Astrocyte of the spinal cord (primary cell): ENCODE measurements at places on chromosomes 12 and 14.

DNA sequence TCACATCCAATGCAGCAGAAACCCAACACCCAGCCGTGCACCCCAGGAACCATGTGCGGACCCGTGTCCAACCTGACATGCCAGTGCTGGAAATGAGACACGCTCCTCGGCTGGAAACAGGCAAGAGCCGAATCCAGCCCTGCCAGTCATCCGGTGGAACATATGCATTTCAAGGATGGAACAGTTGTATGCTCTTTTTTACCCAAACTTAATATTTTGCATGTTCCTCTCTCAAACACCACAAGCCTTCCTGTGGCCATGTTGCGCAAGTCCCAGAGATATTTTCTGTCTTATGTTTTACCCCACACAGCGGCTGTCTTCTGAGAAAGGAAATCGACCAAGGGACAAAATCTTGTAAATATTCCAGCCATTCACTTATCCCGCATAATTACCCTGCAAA lies 196.9 kb downstream of the BCL11B start:
- no peak for DNase-seq

GRCh38 chr12:78703820-78704525 lies 160.6 kb upstream of the SYT1 start:
- peak; percentile 85 for DNase-seq

DNA sequence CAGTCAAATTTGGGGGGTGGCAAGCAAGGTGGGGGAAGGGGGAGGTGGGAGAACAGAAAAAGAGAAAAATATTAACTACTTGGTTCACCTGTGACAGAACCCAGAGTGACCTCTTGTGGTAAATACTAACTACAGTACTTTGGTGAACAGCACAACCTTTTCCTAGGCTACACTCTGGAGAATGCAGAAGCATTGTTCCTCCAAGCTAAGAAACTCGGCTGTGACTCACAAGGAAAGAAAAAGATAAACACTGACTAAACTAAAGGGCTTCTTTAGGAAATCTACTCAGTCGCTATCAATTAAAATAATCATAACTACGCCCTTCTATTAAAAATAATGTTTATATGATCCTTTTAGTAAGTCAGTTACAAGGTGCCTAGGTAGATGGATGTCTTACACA lies 5.4 kb downstream of the KCNH5 start:
- DNase-seq: peak; percentile 74

DNA sequence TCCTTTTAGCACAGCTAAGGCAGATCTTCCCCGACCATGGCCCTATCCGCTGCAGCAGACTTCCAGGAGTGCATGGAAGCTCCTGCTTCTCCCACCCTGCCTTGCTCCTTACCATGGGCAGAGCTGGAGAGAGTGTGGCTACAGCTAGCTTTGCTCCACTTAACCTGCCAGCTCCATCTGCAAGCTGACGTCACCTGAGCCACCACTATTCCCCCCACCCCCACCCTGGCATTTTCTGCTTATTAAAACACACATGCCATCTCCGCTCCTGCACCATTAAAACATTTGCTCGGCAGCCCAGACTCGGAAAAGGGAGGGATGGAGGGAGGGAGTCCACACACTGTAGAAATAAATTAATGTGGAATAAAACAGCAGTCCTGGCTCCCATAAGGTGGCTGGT lies 67.8 kb downstream of the TUNAR start:
- no peak for DNase-seq

DNA sequence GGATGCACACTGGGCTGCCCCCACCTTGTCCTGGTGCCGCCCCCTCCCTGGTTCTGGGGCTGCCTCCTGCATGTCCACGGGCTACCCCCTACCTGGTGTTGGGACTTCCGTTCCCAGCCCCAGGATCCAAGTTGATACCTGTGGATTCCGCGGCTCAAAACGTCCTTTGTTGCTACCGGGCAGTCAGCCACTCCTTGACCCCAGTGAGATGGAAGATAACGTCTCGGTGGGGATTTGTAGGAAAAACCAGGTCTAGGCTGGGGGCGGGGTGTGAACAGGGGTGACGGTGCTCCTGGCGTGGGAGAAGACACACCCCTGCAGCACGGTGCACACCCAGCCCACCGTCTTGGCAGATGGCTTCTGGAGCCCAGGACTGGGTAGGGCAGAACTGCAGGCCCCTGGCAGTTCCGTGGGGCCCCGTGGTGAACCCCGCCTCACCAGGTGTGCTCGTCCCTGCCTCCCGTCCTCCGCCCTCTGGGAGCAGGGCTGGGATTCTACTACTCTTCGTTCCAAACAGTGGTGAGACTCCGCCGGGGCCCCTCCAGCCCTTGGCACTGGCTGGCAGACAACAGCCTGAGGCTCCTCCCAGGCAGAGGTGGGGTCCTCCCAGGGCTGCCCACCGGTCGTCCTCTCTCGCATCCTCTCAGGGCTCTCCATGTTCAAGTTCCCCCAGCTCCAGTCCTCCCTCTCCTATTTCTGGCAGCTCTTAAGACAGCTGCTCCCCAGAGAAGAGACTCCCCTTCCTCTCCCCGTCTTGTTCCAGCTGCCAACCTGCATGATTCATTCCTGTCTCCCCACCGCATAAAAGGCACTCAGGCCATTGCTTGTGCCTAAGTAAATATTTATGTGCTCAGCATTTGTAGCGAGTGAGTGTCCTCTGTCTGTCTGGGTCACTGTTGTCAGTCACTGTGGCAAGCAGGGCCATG lies 75.5 kb downstream of the FBXL14 start:
- peak; percentile 91 for DNase-seq

- DNase-seq: peak; percentile 27
Observed at GRCh38 chr14:92144708-92145107, 22.9 kb downstream of the CPSF2 start.

- no peak for DNase-seq
Observed at GRCh38 chr14:103524002-103524935, 1.6 kb upstream of the CKB start.

- no peak for DNase-seq
Observed at GRCh38 chr12:123379391-123379790, 4.5 kb upstream of the KMT5A start.

- DNase-seq: no peak
Observed at GRCh38 chr12:7346551-7347225, 42.8 kb downstream of the ACSM4 start.

DNA sequence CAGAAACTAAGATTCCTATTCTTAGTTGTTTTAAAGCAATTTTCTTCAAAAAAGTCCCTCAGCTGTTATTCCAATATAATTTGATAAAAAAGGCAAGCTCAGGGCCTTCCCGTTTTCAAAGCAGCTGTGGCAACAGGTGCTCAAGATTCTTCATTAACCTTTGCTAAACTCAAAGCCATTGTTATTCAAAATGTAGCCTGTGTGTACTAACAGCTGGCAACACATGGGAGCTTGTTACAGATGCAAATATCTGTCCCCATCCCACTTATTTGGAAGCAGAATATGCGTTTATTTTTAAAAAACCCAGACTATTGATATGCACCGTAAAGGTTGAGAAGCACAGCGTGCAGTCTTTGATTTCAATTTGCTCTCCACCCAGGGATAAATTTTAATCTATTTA lies 210.4 kb upstream of the SYT10 start:
- no peak for DNase-seq

DNA sequence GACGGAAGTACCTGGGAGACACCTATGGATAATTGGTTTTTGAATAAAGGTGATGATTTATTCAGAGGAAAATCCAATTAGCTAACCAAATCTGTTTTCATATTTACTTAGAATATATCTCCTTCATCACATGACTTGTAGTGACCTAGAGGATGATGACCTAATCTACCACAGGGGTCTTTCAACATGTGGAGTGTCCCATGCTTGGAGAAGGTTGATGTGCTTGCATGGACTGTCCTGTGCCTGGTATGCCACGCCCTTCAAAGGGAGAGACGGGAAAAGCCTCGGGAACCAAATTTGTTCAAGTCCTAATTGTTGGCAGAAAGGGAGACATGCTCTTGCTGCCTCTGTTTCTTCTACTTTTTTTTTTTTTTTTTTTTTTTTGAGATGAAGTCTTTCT lies 11.8 kb upstream of the PAPLN start:
- DNase-seq: no peak

- peak; percentile 82 for DNase-seq
Observed at GRCh38 chr12:26097046-26097878, 27.6 kb downstream of the BHLHE41 start.

DNA sequence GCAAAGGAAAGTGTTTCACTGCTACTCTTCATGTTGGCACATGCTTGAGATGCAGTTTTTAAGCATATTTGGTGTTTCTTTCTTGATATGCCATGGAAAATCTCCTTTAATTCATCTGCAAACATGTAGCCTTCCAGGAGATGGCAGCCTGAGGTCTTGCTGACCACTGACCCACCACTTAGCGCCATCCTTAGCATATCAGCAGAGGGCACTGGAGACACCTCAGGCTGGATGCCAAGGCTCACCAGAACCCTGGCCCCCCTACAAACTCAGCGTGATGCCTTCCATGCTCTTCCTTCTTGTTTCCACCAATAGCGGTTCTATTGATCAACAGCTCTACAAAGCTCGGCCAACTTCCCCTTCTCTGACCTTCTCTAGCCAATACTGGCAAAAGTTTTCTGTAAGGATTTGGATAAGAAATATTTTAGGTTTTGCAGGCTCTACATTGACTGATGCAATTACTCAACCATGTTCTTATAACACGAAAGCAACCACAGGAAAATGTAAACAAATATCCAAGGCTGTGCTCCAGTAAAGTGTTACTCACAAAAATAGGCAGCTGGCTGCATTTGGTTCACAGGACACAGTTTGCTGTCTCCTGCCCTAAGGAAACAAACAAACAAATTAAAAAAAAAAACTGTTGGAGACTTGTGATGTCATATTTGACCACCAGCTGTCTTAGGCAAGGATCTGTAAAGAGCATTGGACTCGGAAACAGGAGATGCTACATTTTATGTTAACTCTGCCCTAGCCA lies 209.7 kb downstream of the SLC15A4 start:
- peak; percentile 9 for DNase-seq

DNA sequence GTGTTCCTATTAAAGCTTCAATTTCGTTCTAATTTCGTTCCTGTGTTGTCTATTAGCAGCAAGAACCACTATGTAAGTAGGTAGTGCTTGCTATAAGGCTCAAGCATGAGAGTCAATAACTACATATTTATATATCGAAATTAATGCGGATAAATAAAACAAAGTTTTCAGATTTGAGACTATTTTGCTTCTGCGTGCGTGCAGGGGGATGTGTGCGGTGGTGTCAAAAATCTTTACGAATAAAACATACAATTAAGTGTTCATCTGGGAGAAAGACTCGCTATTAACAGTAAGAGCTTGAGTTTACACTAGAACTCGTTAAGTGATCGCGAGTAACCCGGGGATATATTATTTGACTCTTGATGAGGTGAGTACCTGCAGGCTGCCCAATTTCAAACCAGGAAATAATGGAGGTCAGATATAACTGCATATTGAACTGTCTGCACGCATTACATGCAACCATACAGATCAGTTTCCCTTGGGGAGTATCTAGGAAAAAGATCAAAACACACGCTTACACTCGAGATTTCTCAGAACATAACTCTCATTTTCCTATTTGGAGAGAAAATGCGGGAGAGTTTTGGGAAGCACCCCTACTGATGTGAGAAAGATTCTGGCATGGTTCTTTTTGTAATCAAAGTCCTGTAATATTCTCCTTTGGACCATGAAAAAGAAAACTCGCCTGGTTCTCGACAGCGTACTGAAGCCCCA lies 813 bp downstream of the TWF1 start:
- peak; percentile 22 for DNase-seq

DNA sequence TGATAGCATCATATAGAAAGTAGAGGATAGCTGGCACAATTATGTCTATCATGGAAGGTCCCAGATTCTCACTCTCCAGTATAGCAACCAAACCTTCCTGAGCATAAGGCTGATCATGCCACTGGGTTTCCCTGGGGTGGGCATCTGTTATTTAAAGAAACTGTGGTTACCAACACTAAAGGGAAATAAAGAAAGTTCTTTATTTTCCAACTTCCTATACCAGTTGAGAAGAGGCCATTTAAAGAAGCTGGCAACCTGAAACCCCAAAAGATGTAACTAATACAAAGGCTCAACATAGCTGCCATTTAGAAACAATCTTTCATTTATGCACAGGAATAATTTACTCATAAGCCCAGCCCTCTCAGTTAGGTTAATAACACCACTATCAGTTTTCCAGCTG lies 3.1 kb downstream of the BCAT1 start:
- DNase-seq: no peak

DNA sequence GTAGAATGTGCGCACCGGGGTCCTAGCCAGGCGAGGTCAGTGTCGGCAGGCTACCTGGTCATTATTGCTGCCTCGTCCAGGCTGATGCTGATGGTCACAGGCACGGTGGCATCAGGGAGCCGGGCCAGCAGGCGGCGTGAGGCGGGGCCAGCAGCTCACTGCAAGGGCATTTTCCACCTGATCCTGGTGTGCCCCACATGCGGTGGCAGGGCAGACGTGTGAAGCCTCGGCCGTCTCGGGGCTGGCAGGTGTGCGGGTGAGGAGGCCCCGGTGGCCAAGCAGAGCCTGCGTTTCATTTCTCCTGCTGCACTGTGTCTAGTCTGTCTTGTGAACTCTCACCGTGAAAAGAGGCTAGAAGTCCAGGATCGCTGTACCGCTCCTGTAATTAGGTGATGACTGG lies 12.0 kb upstream of the AMN start:
- DNase-seq: no peak
